ENCODE measurements at places on chromosomes 4 and X.
A peak's percentile ranks its signal among the peaks of the same experiment; 100 is the strongest.

- peak; percentile 3 for DNase-seq
These were observed 260.5 kb downstream of the TMA16 start for GRCh38 chr4:163755013-163755412.

DNA sequence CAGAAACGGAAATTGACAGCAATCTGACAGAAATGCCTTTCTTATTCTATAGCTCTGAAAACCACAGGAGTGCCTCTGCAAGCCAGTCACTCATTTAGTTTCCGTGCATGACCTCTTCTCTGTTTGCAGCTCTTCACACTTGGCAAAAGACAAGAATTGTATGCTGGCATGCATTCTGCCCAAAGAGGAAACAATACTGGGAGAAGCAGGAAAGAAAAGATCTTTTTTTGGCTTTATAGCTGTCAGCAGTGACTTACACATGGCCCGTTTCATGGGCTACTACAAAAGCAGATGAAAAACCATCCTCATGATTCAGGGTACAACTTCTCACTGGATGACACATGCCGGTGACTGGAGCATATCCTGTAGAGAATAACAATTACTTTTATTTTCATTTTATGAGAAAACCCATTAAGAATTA, 249.4 kb downstream of the ADAMTS3 start:
- no peak for DNase-seq

DNA sequence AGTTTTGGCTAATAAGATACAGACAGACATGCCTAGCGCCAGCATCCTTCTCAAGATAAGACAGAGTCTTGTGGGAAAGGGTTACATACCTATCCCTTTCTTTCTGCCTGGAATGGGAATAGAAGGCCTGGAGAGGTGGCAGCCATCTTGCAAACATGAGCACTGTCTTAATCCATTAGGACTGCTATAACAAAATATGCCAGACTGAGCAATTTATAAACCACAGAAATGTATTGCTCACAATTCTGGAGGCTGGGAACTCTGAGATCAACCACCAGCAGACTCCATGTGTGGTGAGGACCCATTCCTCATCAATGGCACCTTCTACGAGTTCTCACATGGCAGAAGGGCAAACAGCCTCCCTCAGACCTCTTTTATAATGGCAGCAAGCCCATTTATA, 26.5 kb upstream of the NEIL3 start:
- DNase-seq, result no peak

- no peak for DNase-seq
These were observed 72.3 kb upstream of the KIT start for GRCh38 chr4:54585321-54586000.

GRCh38 chr4:129326571-129327460, 230.9 kb downstream of the C4orf33 start:
- no peak for DNase-seq

DNA sequence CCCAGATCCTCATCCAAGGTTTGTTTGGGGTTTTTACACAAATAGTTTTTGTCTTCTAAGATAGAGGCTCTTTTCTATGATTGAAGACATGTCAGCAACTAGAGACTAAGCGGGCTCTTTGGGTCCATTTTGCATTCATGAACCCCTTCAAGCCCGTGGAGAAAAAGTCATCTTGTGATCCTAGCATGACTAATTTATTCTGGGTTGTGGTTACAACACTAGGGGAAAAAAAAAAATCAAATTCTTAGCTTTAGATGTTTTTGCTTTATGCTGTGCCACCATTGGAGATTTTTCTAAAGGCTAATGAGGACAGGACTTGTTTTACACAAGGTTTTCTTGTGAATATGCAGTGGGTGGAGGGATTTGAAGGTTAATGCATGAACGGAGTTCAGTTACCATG, 440.0 kb downstream of the PCDH7 start:
- no peak for DNase-seq

GRCh38 chr4:127997534-127998388, 32.6 kb downstream of the ABHD18 start:
- no peak for DNase-seq

DNA sequence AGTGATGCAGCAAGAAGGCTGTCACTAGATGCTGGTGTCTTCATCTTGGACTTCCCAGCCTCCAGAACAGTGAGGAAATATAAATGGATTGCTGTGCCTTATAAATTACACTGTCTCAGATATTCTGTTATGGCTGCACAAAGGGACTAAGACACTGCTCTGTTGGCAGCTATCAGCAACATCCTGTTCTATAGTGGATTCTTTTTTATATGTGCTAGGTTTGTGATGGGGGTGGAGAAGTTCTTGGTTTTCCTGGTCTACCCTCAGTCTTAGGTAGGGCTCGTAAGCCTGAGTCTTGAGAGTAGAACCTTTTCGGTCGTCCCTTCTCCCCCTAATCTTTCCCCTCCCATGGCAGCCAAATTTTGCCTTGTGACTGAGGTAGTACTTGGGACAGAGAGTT, 17.3 kb downstream of the STIM2 start:
- no peak for DNase-seq

GRCh38 chrX:39336671-39337311, 535.5 kb downstream of the MID1IP1 start:
- DNase-seq, result no peak

GRCh38 chr4:4673070-4673469, 131.2 kb upstream of the STX18 start:
- DNase-seq, result no peak

- no peak for DNase-seq
These were observed 120.0 kb downstream of the PDLIM5 start for GRCh38 chr4:94571715-94572114.

- no peak for DNase-seq
These were observed 2353.6 kb downstream of the PCDH7 start for GRCh38 chr4:33073811-33074210.

- DNase-seq, result no peak
These were observed 3.5 kb downstream of the HGFAC start for GRCh38 chr4:3445111-3445820.

- no peak for DNase-seq
These were observed 1084.9 kb downstream of the RPA4 start for GRCh38 chrX:97968376-97969163.

All from NCI-H524 (cell line).